SW 1271 (cell line): ENCODE measurements at places on chromosomes 4 and X.

- no peak for DNase-seq
These were observed 156.0 kb downstream of the SH3KBP1 start for GRCh38 chrX:19731307-19731820.

GRCh38 chrX:97267396-97268181 lies 383.9 kb downstream of the RPA4 start:
- DNase-seq: no peak

DNA sequence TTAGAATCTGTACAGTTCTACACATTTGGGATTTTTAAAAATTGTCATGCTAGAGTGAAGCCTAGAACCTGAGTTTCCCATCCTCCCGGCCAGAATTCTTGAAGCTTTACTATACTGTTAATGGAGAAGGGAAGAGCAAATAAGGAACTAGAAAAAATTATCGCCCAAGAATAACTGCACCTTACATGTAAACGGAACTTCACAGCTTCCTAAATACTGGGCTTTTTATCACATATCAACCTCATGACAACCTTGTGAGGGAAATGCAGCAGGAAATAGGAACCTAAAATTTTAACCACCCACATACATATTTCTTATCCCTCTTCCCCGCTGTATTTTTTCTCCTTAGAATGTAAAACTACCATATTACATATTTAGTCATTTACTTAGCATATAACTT lies 19.3 kb downstream of the ARHGEF9 start:
- no peak for DNase-seq

DNA sequence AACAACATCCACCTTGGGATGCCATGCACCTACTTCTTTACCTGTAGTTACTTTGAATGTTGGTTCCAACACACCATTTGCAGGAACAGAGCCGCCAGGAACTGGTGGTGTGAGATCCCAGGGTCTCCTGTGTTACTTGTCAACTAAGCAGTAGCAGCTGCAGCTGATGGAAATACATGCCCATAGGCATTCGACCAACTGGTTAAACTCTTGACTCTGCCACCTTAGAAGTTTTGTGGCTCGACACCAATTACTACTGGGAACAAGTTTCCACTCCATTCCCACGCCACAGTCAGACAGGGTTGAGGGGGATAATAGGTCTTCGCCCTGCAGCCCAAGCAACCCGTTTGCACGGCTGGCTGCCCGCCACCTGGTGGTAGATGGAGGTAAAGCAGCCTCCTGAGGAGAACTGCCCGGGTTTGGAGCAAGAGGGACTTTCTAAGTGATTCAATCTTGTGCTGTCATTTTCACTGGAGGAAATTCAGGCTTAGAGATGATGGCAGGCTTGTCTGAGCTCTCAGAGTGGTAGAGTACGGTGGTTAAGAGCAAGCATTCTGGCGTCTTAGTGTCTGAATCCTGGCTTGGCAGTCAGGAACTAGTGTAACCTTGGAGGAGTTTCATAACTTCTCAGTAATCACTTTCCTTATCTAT lies 119.1 kb upstream of the TRIM2 start:
- DNase-seq: no peak

GRCh38 chrX:84873176-84873575 lies 130.5 kb upstream of the APOOL start:
- no peak for DNase-seq

DNA sequence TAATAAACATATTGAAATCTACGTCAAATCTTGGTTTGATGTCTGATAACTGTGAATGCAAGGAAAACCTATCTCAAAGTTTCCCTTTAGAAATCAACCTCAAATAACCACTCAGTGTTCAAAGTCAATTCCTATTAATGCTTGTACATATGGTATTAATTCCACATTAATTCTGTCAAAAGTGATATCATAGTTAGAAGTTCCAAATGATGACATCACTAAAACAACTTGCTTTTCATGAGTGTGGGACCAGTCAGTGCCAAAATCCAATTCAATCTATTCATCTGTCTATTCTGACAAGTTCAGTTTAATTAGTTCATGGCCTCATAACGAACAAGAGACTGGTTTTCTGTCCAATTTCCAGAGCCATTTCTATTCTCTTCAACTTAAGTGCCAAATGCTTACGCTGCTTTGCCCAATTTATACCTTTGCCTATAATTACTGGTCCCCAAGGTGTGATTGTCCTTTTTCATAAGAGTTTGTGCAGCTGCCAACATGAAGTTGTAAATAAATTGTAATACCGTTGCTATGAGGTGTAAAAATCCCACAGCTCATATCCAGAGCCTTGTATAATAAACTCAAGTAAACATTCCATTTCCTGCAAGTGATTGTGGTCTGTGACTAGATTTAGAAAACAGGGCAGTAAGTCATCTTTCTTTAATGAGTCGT lies 476.2 kb downstream of the RAB28 start:
- no peak for DNase-seq

DNA sequence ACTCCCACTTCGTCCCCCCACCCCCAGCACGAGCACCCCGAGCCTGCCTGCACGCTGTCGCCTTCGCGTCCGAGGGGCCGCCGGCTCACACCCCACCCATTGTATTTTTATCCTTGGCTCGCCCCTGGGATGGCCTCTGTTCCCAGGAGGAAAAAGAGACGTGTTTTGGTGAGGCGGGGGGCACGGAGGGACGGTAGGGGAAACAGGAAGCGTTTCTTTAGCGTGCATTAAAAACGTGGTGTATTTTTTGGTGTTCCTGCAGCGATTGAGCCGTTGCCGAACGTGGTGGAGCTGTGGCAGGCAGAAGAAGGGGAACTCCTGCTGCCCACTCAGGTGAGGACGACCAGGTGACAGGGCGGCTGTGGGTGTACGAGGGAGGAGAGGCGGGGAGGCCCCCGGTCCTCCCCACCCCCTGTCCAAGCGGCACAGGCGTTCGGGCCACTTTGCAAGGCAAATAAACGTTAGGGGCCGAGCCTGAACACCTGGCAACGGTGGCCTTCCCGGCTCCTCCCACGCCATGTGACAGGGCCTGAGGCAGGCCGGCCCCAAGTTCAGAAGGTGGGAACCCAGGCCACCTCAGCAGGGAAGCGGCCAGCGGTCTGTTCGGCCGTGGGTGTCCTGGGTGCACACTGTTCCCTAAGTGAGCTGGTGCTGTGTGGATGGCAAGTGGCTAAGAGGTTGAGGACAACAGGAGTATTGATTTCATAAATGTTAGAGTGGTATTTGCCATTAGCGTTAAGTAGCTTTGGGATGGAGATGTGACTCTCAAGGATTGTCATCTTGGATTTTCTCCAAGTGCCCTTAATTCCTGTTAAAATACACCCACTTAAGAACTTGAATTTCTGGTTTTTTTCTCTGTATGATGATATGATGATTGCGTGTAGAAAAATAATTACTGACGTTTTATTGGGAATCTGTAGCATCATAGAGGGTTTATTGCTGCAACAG lies 1.1 kb downstream of the TMEM131L start:
- no peak for DNase-seq
